Left ventricle myocardium inferior (tissue), 1 donor: ENCODE measurements at places on chromosomes 3 and 15.
A peak's percentile ranks its signal among the peaks of the same experiment; 100 is the strongest.

DNA sequence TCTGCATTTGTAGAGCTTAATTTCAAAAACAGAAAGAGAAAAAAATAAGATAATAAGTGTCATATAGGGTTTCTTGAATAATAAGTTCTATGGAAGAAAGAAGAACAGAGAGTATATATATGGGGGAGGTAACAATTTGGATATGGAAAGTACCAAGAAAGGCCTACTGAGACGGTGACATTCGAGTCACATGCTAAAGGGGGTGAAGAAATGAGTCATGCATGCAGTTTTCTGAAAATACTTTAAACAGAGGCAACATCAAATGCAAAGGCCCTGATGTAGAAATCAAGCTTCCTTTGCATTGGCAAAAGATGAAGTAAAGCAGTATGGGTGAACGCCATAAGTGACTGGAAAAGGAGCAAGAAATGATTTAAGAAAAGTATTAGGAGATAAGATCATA, 371.6 kb upstream of the ZNF385D start:
- DNase-seq, result no peak

- DNase-seq, result peak; percentile 14
Measured at GRCh38 chr15:73923488-73924164, 2.6 kb upstream of the LOXL1 start.

DNA sequence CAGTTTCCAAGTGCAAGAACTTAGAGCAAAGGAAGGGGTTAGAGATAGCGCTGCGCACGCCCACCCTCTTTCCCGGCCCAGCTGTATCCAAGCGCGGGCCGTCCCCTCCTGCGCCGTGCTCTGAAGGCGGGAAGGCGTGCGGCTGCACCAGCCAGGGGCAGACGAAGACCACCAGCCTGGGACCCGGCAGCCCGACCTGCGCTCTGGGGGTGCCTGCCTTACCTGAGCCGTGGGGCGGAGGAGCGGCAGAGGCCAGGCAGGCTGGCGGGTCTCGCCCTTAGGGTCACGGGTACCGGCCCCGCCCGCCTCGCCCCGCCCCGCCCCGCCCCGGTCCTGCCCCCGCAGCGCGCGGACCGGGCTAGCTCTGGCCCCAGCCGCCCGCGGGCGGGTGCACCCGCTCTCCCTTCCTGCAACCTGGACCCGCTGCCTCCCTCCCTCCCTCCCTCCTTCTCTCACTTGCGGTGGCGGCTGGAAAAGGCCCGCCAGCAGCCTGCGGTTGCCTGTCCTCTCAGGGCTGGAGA, at the start of gene WDR72:
TSS of gene WDR72 (minus strand) at position 253 of the 521 bp plus-strand sequence. CDS start 26,514 bp downstream, outside the sequence.
- no peak for DNase-seq

DNA sequence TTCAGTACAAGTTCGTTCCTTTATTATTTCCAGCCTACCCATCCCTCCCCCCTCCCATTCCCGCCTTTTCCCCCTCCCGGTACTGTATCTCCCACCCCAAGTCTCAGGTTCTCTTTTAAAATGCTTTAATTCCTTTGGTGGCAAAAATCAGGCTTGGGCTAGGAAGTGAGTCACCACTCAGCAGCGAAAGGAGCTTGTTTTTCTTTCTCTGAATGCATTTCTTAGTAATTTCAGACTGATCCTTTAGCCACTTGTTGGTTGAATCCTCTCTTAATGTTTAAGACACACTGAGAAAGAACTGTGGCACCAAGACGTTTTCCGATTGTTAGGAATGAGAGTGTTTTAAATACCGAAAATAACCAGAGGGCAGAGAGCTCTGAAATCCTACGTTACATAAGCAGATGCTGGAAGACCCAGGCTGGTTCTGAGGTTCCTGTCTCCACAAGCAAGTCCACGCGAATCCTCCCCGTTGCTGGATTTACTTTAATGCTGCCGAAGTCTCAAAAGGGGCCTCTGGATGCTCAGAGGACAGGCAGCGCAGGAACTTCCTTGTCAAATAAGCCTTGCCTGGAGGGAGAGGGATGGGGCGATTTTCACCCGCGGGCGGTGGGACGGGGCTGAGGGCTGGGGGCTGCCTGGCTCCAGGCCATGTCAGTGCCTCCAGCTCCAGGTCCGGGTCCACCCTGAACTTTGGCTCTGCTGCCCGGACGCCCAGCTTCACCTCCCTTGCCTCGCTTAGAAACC, 854 bp upstream of the COL8A1 start:
- peak; percentile 19 for DNase-seq

GRCh38 chr3:38383156-38383875, 36.7 kb downstream of the XYLB start:
- no peak for DNase-seq

DNA sequence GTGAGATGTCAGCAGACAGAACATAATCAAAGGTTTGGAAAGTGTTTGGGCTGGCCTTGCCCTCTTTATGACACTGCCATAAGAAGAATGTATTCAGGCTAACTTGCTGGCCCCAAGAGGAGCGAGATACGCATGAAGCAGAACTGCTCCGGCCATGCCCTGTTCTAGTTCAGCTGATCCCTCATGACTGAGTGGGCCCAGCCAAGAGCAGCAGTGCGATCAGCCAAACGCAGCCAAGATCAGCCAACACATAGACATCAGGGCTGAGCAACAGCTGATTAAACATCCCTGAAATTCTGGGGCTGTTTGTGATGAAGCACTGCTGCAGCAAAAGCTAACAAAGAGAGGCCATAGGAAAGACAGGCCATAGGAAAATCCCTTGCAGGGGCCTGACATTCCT, 24.1 kb downstream of the POMGNT2 start:
- DNase-seq, result no peak

- DNase-seq, result no peak
Measured at GRCh38 chr3:9690451-9691450, 12.9 kb upstream of the CPNE9 start.

DNA sequence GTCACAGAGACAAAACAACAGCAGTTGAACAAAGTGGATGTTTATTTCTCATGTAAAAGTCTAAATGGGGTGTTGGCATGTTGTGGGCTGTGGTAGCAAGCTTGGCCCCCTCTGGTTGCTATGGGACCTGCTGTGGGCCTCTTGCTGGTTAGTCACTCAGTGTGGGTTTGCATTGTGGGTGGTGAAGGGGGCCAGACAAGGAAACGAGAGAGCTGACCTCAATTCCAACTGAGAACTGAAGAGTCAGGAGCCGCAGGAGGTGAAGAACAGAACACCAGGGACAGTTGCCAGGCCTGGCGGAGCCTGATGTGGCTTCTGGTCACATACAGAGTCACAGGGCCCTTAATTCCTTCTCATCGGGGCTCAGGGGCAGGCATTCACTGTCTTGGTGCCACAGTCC, 1.9 kb upstream of the ADPGK start:
- DNase-seq, result no peak

DNA sequence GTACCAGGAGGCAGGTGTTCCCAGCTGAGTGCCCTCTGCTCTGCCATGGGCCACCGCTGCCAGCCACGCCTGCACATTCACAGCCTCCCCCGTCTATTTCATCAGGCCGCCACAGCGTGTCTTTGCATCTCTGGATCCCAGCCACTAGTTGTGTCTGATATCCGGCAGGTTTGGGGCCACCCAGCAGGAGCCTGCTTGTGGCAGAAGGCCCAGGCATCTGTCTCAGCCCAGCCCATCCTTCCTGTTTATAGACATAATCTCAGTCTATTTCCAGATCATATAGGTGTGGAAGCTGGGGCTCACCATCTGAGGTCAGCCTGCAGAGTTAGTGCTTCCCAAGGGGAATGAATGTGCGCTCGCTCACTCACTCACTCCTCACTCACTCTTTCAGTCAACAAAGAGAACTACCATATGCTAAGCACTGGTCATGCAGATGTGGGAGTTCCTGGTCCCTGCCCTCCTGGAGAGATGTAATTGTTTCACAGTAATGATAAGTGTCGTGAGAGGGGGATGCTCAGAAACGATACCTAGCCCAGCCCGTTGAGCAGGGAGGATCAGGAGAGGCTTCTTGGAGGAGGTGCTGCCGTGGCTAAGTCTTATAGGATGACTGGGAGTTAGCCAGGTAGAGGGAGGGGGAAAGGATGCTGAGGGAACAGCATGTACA, 60.6 kb downstream of the FGD5 start:
- DNase-seq, result peak; percentile 39

GRCh38 chr3:47664519-47664918, 85.9 kb upstream of the CSPG5 start:
- no peak for DNase-seq

DNA sequence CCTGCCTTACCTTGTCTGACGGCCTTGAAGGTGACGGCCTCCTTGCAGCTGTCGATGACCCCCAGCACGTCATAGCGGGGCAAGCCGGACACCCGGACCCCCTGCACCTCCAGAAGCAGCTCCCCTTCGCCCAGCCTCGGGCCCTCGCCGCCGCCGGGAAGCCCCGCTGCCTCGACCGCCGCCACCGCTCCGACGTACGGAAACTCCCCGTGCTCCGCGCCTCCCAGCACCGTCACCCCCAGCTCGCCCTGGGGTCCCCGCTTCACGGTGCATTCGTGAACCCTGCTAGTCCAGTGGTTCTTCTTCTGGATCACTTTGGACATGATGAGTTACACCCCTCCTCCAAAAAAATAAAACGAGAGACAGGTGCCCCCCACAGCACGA, 740 bp downstream of the MAGI1 start:
- peak; percentile 25 for DNase-seq

DNA sequence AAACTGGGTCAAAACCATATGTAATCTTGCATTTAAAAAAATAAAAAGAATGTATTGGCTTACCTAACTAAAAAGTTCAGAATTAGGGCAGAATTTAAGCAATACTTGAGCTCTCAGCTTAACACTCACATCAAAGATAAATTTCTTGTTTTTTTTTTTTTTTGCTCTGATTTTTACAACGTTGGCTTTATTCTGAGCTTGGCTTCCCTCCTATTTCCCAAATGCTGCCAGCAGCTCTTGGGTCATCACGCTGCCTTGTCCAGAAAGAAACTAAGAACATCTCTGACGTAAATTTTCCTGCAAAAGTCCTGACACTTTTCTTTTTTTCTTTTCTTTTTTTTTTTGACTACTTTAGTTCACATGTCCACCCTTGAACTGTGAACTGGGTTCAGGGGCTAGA, 150.6 kb upstream of the TGFBR2 start:
- DNase-seq, result peak; percentile 35

DNA sequence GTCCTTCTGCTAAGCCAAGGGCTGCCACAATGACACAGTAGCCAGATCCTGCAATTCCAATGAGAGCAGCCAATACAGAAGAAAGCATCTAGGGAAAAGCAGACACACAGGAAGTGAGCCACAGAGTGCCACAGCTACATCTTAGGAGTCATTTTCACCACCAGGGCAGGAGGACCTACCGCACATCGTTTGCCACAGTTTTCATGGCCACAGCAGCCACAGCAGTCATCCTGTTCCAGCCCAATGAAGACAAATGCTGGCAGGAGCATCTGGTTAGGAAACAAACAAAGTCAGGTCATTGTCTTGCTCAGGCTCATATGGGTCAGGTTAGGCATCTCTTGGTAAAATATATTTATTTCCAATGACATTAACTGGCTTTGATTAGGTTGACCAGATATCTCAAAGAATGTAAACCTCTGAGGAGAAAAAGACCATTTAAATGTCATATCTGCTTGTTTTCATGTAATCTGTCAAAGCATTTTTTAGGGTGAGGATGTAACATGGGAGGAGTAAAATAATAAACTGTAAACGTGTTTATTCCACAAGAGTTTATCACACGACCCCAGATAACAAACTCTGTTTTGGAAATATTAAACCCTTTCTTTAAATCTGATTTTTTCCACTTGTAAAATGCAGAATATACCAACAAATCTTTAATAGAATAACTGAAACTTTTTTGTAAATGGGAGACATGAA, 1.8 kb downstream of the TM4SF1 start:
- no peak for DNase-seq

DNA sequence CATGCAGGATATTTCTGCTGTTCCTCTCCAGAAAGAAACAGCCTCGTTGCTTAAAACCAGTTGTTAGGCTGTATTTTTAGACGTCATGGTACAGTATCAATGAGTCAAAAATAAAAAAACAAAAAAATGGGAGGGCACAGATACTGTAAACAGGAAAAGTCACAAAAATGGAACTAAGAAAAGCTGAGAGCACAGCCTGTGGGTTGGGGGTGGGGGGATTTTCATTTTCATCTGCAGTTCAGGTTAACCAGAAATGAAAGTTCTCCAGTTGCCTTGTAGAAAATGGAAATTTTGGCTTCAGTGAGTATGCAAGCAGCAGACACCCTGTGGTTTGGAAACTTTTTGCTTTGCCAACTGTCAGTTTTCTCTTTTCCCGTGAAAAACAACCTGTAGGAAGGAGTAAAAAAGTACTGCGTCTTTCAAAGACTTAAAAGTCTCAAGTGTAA, 59.0 kb downstream of the FRMD4B start:
- no peak for DNase-seq
